AG08395 (cell line): ENCODE measurements at places on chromosomes 2 and 18.

GRCh38 chr2:112342067-112342550, 66.7 kb downstream of the ZC3H6 start:
- no peak for DNase-seq

DNA sequence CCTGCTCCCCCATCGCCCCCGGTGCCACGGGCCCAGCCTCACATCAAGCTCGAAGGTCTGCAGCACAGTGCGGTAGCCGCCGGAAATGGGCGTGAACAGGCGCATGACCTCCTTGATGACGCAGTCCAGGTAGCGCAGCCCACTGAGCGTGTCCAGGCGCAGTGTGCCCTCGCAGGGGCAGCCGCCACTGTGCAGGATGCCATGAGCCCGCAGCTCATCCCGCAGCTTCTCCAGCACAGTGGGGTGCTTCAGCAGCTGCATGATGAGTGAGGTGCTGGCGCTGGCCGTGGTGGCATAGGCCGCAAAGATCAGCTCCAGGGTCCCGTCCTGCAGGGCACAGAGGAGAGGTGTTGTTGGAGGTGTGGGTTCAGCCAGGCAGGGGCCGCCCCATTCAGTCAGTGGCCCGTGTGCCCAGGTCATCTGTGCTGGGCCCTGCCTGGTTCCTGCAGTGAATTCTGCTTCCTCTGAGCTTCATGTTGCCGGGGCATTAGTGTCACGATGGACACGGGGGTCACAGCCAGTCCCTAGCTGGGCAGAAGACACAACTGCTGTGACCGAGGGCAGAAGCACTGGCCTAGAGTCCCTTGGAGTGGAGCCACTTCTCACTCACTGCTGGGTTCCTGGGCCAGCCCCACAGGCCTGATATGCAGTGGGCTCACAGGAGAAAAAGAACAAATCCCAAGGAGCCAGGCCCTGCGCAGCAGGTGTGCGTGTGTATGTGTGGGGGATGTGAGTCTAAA, 14.5 kb downstream of the CYP26B1 start:
- DNase-seq = no peak

- no peak for DNase-seq
Measured at GRCh38 chr2:109720380-109721106, 73.6 kb upstream of the RGPD5 start.

- no peak for DNase-seq
Measured at GRCh38 chr2:43230351-43230885, 4.0 kb upstream of the ZFP36L2 start.

- DNase-seq = peak; percentile 80
Measured at GRCh38 chr18:9673296-9674251, 34.5 kb upstream of the RAB31 start.
